ENCODE measurements at places on chromosomes 11 and 22. TPM values are rescaled to one million over a fixed set of nuclear protein-coding genes. Genes with fewer than 3 reads are reported as not detected.

- H3K27ac ChIP-seq = no peak overlapping the region
- no peak overlapping the region for H3K4me3 ChIP-seq
- no peaks in the 10 kb centered on the region for H3K4me1 ChIP-seq
- H3K27me3 ChIP-seq = no peaks in the 10 kb centered on the region
- peaks cover 24% of the 10 kb centered on the region for H3K36me3 ChIP-seq
These were observed 11.3 kb downstream of the ARFGAP2 start for GRCh38 chr11:47165253-47165840.

GRCh38 chr11:18749681-18750319 is 23.8 kb upstream of the IGSF22 start:
- H3K4me3 ChIP-seq = no peak overlapping the region
- H3K27me3 ChIP-seq = no peaks in the 10 kb centered on the region
- H3K27ac ChIP-seq = no peak overlapping the region
- H3K36me3 ChIP-seq = no peaks in the 10 kb centered on the region

The KCNJ11 gene
- total RNA-seq = 0.93 TPM

The GAL3ST1 gene
- not detected for total RNA-seq

The CRYAB gene
- total RNA-seq = not detected

- no peak for DNase-seq
- no peaks in the 10 kb centered on the region for H3K4me1 ChIP-seq
- no peaks in the 10 kb centered on the region for H3K36me3 ChIP-seq
- peaks cover 61% of the 10 kb centered on the region for H3K27me3 ChIP-seq
- H3K27ac ChIP-seq = no peak overlapping the region
- H3K4me3 ChIP-seq = no peak overlapping the region
These were observed 85.5 kb upstream of the B3GAT1 start for GRCh38 chr11:134497586-134497985.

DNA sequence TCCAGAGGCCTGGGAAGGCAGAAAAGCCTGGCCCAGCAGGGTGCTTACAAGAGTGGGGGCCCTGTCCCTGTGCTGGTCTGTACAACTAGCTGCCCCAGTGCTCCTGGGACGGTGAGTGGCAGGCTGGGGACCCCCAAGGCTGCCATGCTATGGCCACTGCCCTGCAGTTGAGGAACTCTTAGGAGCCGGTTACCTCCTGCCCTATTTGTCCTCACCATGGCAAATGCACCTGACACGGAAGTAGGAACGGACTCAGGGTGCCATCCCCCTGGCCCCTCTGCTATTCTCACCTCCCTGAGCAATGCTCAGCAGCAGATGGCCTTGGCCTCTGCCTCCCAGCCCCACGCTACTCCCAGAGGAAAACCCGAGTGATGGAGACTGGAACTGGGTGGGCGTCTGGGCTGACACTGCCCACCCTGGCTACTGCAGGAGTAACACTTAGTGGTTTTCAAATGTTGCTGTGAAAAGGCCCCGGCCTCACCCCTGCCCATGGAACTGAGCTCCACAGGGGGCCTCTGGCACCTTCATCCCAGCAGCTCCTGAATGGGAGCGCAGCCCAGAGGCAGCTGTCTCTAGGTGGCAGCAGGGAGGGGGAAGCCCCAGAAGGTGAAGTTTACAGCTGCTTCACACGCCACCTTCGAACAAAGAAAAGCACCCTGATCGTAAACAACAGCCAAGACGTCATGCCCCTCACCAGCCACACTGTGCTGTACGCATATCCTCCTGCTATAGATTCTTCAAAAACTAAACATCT is 105.3 kb downstream of the CTTN start:
- H3K36me3 ChIP-seq = no peaks in the 10 kb centered on the region
- no peaks in the 10 kb centered on the region for H3K27me3 ChIP-seq
- no peak overlapping the region for H3K4me3 ChIP-seq
- DNase-seq = no peak
- no peaks in the 10 kb centered on the region for H3K4me1 ChIP-seq
